CD8-positive, alpha-beta memory T cell (primary cell): ENCODE measurements at places on chromosomes 6 and 20.

DNA sequence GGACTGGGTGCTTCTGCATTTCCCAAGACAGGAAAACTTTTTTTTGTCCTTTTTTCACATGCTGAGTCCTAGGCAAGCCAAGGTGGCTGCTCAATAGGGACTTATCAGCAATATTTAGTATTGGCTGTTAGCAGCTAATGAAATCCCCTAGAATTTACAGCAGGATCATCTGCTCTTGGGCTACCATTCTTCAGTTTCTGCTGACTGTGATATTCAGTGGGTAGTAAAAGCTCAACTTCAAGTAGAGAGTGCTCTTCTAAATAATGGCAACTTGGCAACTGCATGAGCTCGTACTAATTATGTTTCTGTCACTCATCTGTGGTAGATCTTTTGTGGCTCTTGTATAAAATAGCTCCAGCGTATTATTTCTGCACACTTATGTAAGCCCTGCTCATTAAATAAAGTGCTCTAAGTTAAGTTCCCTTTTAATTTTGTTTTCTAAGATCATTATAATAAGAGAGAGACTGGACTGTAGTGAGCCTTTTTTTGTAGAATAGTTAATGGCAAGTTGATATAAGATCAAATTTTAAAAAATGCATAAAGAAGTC, 110.3 kb downstream of the SLC35F1 start:
- DNase-seq: no peak

DNA sequence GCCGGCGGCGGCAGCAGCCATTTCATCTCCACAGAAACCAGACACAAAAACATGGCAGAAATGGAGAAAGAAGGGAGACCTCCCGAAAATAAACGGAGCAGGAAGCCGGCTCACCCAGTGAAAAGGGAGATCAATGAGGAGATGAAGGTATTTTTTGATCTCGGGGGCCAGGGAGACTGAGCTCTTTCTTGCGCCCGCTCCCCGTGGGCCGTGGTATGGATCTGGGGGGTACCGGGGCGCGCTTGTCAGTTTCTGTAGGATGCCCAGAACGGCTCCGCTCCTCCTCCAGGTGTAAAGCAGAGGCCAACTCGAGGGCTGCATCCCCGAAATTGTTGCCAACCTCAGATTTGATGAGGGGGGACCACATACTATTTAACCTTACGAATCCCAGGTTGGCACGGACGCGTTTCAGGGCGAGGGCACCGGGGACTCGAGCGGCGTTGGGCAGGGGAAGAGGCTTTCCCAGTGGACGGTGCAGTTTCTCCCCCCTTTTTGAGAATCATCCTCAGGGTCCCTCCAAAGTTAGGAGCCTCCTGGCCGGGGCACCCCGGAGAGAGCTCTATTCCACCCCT, 735 bp downstream of the SOBP start:
- no peak for DNase-seq

DNA sequence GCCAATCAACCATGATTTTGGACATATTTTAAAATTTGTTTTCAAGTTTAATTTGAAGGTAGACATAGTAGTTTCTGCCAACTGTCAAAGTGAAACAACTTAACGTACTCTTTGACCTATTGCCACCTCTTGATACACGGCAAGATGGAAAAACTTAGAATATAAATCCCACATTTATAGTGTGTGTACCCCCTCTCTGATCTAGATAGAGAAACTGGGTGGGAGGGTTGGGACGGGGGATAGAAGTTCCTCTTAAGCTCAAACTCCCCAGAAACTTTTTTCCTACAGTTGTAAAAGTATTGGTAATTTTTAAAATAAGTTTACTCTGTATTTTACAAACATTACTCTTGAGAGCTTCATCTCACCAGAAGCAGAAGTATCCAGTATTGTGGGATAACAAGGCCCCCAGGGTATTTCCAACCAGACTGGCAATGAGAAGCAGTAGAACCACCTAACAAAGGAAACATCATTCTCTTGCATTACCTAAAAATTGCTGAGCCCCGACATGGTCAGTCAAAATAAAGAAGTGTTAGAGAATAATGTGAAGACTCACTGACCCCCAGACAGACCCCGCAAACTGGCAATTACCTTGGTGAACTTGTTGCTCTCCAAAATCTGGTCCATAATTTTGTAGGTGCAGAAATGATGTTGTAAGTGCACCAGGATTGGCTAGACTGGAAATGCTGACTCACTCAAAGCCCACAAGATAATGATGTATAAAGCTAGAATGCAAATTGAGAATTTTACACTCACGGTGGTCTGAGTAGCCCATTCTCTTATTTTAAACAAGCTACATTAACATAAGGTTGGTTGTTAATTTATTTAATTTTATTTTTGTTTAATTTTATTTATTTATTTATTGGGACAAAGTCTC, 74.7 kb upstream of the TNFAIP3 start:
- DNase-seq: no peak

DNA sequence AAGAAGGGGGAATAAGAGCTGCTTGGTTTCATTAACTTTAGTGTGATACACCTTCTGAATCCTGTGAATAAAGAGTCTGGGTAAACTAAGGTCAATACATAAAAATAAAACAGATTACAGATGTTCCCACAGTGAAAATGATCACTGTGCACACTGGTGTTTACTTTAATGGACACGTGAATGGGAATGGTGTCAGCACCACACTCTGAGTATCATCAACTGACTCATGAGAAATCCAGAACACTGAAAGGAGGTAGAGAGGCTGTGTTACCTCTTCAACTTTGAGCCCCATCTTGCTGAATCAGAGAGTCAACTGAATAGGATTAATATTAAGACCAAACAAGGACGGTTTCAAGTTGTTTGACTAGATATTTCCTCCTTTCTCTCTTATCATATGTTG, 75.0 kb downstream of the ELOVL4 start:
- no peak for DNase-seq
